Right ventricle myocardium inferior (tissue), 1 donor: ENCODE measurements at places on chromosomes 12 and 14.
A peak's percentile ranks its signal among the peaks of the same experiment; 100 is the strongest.

DNA sequence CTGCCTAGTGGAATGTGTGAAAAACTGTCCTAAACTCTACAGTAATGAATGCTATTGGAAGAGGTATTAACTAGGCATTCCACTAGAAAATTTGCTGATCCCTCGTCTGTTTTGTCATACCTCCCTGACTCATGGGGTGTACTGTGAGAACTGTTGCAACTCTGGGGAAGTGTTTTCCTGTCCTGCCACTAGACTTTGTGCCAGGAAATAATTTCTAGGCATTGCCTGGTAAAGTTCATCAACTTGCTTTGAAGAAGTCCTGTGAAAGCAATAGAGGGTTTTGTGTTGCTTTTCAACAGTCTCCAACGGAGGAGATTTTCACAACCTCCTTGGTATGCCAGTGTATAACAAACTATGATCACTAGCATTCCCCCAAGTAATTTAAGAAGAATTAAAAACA, 139.9 kb downstream of the AKAP6 start:
- no peak for DNase-seq

- no peak for DNase-seq
These were observed 132.7 kb upstream of the DYRK2 start for GRCh38 chr12:67515679-67516340.

DNA sequence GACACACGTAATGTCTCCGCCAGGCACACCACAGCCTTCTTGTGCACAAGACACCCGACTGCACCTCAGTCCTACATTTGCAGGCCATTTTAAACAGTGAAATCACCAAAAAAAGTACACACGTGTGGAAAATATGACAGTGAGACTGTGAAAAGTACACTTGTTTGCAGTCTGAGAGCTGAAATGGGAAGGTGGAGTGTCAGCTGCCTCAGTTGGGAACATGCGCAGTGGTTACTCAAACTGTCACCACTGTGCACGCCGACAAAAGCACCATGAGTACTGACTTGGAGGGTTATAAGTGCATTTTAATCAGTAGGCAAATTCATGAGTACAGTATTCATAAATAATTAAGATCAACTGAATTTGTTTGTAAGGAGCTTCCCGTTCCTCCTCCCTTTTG, 15.8 kb downstream of the VPS33A start:
- no peak for DNase-seq

- DNase-seq, result peak; percentile 33
These were observed 17.8 kb downstream of the BRF1 start for GRCh38 chr14:105283028-105283427.

- no peak for DNase-seq
These were observed 157.7 kb upstream of the AVPR1A start for GRCh38 chr12:63308671-63309070.

DNA sequence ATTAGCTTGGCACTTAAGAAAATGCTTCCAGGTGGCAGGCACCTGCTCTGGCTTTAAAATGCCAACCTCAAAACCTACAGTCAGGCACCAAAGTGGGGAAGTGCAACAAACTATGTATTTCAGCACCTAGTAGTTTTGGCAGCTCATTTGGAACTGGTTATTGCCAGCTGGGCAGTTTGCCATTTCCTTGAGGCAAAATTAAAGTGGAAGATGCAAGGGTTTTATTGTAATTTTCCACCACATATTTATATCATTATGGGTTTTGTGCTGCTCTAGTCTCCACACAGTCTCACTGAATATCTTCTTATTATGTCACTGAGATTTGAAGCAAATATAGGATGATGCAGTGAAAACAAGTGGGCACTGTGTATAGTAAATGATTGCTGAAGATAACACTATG, 117.0 kb downstream of the PRKD1 start:
- no peak for DNase-seq

DNA sequence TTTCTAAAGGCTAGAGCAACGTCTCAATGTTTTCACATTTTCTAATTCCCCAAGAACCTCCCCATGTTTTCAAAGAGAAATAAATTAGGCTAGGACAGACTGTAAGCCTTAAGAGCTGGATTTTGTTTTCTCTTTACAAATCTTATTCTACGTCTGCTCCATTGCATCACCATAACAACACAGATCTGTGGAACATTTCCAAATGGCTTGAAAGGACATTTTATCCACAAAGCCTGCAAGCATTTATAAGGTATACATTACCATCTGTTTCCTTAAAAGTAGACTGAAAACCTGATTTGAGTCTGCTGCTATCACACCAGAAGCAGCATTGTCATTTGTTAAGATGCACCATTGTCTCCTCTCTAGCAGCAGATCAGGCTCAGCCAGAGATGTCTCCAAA, 115.3 kb upstream of the PLEKHA5 start:
- DNase-seq, result no peak

GRCh38 chr14:98906123-98906995, 365.6 kb downstream of the BCL11B start:
- DNase-seq, result no peak

GRCh38 chr12:47818467-47819137, 1.1 kb downstream of the HDAC7 start:
- no peak for DNase-seq

DNA sequence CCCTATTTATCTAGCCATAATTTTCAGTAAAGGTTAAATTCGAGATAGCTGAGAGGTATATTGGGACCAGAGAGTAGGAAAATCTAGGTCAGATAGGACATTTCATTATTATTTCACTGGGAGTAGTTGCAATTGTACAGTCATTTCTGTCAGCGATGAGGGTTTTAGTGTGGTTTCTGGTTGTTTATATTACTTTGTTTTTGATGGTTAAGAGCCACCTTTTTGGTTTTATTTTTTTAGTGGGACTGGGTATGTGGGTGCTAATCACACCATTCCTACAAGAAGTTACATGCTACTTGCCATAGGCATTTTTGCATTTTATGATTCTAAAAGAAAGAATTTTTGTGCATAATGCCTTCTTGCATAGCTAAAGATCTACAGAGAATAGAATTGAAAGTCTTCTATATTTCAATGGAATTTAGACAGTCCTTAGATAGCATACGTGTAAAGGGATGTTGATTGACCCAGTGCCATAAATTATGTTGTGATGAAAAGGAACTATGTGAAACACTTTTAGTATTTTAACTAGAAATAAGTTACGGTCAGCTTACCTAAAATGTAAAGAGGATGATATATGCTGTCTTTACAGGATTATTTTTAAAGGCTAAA, 85.2 kb downstream of the KTN1 start:
- DNase-seq, result no peak
